Brain microvascular endothelial cell (primary cell): ENCODE measurements at places on chromosomes 3 and 15.
A peak's percentile ranks its signal among the peaks of the same experiment; 100 is the strongest.

DNA sequence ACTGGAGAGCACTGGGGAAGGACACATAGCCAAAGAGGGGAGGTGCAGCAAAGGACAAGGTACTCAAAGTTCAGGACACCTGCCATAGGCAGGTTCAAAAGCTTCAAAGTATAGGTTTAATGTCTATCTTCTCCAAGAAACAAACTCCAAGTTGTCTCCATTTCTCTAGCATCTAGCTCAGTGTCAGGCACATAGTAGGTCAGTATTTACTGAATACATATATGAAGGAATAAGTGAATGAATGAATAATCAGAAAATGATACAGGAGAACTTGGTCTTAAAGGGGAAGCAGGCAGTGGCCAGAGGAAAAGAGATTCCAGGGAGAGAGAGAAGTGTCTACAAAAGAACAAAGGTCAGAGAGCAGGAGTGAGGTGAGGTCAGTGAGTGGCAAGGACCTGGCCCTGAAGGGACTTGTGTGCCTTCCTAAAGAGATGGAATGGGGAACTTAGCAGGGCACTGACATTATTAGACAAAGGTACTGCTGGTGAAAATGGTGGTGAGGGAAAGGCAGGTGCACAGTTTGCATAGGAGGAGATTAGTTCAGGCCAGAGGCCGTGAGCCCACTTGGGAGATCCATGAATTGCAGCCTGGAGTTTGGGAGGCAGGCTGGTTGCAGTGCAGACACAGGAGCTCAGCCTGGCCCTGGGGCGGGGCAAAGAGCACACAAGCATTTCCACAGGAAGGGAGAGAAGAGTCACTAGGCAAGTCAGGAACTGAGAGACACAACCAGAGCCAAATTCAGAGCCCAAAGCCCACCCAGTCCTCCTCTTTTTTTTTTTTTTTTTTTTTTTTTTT lies 21.4 kb downstream of the TBC1D2B start:
- DNase-seq = no peak

- no peak for DNase-seq
Observed at GRCh38 chr3:28690176-28690575, 341.6 kb upstream of the AZI2 start.

DNA sequence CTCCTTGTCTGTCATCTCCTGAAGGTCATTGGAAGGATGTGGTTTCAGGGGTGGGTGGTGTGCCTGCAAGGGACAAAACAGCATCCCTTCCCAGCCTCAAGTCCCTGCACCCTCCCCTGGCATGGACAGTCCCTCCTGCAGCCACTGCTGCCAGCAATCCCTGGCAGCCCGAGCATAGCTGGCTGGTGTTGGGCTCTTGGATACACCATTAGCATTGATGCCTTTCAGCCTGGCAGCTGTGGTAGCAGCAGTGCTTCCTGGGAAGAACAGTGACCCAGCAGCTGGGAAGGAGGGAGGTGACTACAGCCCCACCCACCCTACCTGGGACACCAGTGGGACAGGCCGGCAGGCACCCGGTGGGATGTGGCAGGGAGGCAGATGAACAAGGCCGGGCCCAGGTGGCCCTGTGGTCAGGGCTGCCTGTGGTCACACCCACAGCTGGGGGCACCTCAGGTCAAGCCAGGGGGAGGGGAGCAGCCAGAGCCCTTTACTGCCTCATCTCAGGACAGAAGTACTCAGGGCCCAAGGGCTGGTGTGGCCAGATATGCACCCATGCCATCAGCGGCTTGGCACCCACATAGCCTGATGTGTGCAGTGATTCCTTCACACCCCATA lies 32.9 kb upstream of the TMEM115 start:
- no peak for DNase-seq

- no peak for DNase-seq
Observed at GRCh38 chr15:27843146-27843545, 256.0 kb downstream of the OCA2 start.

GRCh38 chr15:65207280-65207840 lies 3.9 kb downstream of the CILP start:
- DNase-seq = no peak

DNA sequence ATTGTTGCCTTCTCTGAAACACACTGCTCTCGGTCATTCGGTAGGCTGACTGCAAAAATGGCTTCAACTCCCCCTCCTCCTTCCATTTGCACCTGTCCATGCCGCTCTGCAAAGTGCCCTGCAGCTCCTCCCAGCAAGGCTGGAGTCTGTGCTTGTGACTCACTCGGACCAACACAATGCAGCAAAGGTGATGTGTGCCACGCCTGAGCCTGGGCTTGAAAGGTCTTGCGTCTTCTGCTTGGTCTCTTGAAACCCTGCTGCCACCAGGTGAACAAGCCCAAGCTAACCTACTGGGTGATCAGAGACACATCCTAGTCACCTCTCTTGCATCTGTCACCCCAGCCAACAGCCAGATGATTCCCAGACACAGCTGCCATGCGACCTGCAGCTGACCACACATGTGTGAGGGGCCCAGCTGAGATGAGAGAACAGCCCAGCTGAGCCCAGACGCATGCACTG lies 71.1 kb downstream of the MGLL start:
- no peak for DNase-seq

DNA sequence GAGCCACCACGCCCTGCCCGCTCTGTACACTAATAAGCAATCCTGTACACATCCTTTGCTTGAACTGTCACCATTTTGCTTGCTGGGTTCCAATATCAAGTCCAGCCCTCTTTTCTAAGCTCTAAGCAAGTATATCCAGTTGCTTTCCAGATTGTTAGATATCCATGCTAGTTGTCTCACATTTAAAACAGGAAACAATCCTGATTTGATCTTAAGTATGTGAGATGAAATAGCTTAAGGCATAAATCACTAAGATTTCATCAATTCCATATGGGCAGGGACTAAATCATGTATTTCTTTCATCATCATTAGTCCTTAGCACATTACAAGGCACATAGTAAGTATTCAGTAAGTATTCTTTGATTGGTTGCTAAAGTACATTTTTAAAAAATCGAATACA lies 16.2 kb downstream of the ATP11B start:
- DNase-seq = no peak

DNA sequence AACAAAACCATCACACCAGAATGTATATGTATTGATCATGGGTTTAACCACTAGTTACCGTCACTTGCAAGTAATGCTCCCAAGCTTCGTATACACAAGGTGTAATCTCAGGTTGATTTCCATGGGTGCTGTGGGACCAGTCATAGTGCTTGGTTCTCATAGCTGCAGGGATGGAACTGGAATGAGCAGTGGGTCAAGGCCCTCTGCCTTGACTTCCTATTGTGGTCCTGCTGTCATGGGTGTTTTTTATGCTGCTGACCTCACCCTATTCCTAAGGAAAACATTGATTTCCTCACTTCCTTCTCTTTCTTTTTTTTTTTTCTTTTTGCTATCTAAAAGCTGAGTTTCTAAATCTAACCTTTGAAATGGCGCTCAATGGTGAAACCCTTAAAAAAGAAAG lies 325.6 kb upstream of the RASGRP1 start:
- DNase-seq = no peak

DNA sequence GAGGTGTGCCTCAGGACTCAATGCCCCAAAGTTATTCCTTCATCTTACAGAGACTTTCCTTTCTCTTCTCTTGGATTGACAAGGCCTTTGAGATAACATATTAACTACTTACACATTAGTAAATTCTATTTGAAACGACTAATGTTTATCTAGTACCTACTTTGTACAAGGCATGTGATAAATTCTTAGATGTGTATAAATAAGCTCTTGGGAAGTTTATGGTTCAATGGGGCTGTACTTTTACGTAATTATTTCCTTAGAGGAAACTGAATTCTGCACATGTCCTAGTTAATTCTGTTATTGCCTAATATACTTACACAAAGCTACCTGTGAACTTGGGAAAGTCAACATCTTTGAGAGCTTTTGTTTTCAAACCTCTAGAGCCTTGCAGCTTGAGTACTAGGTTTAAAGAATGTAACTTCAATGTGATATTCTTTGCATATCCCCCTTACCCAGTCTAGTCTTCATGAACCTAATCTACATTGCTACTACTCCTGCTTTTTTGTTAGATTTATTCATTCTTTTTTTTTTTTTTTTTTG lies 58.5 kb upstream of the RAP2B start:
- no peak for DNase-seq

- no peak for DNase-seq
Observed at GRCh38 chr3:32440611-32441350, 49.1 kb downstream of the CMTM7 start.

- peak; percentile 93 for DNase-seq
Observed at GRCh38 chr3:196793246-196793645, 53.6 kb downstream of the PAK2 start.

- no peak for DNase-seq
Observed at GRCh38 chr15:79657722-79658121, 225.6 kb downstream of the MINAR1 start.

- no peak for DNase-seq
Observed at GRCh38 chr3:12759097-12759679, at the start of gene TMEM40. TSS of gene TMEM40 (minus strand) at chr3:12759259. CDS start at chr3:12749832, 9,427 bp downstream.

DNA sequence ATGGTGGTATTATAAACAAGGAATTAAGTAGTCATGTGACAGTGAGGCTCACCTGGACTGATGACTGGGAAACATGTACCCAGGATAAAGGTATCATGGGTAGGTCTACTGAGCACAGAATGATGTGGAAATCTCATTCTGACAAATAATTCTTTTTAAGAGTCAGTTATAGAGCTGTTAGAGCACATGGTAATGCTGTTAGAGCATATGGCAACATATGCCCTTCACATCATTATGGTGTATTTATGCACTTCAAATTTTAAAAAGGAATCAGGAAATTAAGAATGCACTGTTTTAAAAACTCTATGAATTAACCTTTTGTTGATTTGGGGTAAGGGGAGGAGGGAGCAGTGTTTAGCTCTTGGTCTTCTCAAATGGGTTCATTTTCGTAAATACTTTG lies 1.7 kb downstream of the SLC6A20 start:
- DNase-seq = no peak

- DNase-seq = peak; percentile 7
Observed at GRCh38 chr15:33310481-33311311, at the start of gene RYR3. TSS of gene RYR3 (plus strand) at chr15:33310967. CDS start at chr15:33311046, 79 bp downstream.

DNA sequence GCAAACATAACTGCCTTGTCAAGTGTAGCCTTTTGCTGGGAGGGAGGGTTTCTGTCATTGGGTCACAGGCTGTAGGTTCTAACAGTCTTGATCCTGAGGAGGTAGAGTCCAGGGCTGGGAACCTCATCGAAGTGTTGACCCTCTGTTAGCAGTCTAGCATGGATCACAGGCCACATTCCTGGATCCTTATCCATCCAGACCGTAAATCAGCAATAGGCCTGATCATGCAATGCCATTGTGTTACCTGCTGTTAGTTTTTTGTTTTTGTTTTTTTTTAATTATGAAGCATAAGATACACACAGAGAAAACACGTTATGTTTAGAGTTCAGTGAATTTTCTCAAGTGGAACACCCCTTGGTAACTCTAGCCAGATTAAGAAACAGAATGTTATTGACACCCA lies 282.0 kb upstream of the TPM1 start:
- no peak for DNase-seq

DNA sequence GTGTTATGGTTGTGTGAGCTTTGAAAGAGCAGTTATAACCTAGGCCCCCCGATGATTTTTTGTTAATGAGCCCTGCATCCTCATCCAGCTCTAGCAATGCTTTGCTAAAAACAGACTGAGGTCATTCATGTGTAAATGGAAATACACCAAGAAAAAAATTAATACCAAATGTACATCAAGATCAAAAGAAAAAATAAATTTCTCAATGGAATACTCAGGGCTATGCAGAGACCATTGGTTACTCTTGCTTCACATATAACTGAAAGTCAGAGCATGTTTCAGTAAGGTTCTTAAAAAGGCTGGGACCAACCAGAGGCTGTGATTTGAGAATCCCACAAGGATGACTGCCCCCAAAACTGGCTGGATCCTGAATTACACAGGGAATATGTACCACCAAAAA lies 48.0 kb downstream of the ARHGAP31 start:
- no peak for DNase-seq

- no peak for DNase-seq
Observed at GRCh38 chr3:134145183-134145582, 105.5 kb downstream of the RYK start.

GRCh38 chr3:101383156-101383575 lies 62.8 kb upstream of the IMPG2 start:
- peak; percentile 3 for DNase-seq

DNA sequence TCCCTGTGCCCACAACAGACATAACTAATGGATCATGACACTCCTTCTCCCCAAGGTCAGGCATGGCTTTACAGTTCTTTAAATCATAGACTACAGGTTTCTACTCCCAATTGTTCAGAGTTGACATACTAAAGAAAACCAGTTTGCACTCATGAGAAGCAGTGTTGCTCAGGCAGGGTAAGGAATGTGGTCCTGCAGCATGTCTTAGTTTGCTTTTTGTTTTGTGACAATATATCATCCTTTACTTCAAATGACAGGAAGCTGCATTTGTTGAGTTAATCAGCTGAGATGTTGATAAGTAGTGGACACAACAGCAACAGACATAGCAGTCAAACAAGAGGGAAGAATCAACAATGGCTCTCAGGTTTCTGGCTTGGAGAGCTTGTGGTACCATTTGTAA lies 267.5 kb downstream of the SLCO3A1 start:
- no peak for DNase-seq

DNA sequence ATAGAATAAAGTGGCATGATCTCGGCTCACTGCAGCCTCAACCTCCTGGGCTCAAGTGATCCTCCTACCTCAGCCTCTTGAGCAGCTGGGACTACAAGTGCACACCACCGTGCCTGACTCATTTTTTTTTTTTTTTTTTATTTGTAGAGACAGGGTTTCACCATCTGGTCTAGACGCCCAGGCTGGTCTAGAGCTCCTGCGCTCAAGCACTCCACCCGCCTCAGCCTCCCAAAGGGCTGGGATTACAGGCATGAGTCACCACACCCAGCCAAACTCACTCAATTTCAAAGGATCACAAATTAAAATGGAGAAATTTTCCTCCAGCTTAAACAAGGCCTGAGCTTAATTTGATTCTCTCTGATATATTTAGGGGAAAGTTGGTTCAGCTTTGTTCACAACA lies 27.3 kb upstream of the NMB start:
- peak; percentile 91 for DNase-seq

GRCh38 chr15:68930268-68931022 lies at the start of gene SPESP1:
TSS of gene SPESP1 (plus strand) at chr15:68930525. CDS start at chr15:68930654, 129 bp downstream.
- DNase-seq = peak; percentile 1

DNA sequence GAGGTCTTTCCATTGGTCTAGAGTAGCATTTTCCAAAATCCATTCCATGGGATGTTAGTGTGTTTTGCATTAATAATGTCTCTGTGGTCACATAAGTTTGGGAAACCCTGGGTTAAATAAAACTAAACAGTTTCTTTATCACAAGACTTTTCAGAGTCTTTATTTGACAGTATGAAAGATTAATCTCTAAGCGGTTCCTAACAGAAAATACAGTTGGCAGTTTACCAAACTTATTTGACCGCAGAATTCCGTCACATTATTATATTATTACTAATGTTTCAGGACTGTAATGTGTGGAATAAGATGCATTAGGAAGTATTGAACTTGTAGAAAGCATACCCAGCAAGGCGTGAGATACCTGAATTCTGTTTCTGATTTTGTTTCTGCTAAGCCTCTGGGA lies 71.5 kb upstream of the ADAMTSL3 start:
- DNase-seq = no peak

- DNase-seq = no peak
Observed at GRCh38 chr3:47901280-47901833, 98.4 kb downstream of the DHX30 start.

- DNase-seq = no peak
Observed at GRCh38 chr15:33382491-33382890, 71.7 kb downstream of the RYR3 start.

- no peak for DNase-seq
Observed at GRCh38 chr3:127689266-127689860, 16.6 kb downstream of the ABTB1 start.

GRCh38 chr3:176328198-176328597 lies 869.1 kb downstream of the TBL1XR1 start:
- no peak for DNase-seq
